ENCODE measurements at places on chromosomes 5 and 9. TPM values are rescaled to one million over a fixed set of nuclear protein-coding genes. Genes with fewer than 3 reads are reported as not detected.
A peak's percentile ranks its signal among the peaks of the same experiment; 100 is the strongest.

GPR151 gene
- not detected for total RNA-seq

PHF24 gene
- not detected for total RNA-seq

NIPAL4 gene
- total RNA-seq, result 0.18 TPM

GRIN3A gene
- not detected for total RNA-seq

PGM5 gene
- total RNA-seq, result 14.7 TPM

KCTD16 gene
- total RNA-seq, result 1.4 TPM

C6 gene
- under 0.01 TPM for total RNA-seq

PCDHA1 gene
- not detected for total RNA-seq

DNA sequence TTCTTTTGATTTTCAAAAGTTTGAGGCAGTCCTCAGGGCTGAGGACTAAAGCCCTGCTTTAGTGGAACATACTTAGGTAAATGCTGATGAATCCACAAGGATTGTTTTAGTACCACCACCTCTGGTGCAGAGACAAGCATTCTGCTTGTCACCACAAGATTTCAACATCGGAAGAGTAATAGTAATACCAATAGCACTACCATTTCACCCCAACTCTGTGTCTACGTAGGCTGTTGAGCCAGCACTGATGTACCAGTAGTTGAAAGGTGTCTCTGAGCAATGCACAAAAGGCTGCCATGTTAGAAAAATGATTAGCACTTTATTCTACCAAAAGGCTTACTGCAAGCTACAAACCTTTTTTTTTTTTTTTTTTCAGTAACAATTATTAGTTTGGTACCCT lies 213.2 kb upstream of the SLC24A2 start:
- DNase-seq, result no peak

DNA sequence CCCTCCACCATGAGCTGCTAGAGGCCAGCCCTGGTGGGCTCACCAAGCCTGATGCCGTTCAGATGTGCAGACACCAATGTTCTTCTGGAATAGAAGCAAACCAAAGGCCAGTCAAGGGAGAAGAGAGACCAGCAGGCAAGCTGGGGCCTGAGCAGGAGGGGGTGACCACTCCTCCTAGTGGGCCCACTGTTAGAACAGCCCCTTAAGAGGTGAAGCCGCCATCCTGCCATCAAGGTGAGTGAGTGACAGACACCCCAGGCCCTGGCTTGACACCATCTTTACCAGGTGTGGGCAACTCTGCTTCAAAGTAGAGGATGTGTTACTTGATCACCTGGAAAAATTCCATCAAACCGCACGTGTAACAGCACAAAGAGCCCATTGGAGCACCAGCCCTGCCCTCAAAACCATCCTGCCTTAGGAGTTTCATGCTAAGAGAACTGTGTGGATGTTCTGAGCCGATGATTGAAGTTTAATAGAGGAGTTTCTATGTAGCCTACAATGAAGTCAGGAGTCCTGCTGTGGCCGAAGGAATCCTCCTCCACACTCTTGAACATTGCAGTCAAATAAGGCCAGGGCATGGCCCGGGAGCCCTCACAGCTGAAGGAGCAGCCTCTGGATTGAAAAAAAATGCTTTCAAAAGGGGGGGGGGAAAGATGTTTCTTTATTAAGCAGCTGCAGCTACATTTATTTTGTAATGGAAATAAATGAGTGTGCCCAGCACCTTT lies 20.8 kb downstream of the AMBP start:
- DNase-seq, result no peak

- DNase-seq, result no peak
Measured at GRCh38 chr9:3224931-3225330, 300.9 kb downstream of the RFX3 start.

DNA sequence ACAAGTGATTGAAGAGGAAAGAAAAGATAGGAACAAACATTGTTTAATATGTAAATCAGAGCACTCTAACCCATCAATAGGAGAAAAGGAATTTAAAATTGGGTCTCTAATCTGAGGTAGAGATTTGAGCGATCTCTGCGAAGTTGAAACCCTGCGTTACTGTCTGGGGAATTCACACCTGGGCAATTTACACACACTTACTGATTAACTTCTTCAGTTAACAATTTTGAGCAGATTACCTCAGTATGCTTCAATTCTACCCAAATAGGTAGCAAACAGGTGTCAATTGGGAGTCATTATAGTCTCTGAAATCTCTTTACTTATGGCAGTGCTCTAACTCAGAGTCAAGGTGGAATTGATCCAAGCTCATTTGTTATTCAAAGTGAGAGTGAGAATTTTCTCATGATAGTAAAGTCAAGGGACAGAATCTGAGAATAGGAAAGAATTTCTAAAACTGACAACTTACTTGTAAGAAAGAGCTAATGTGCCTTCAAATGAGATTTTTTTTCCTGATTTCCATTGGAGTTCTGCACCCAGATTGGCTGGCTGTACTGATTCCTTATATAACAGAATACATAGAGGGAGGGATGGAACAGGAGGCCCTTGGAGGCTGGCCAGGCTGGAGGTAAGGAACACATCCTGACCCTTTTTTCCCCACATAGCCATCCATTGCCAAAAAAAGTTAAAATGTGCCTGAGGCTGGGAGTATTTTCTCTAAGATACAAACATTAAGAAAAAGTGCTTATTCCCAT lies 27.1 kb upstream of the IFNA14 start:
- no peak for DNase-seq

GRCh38 chr5:178762960-178763359 lies 32.5 kb upstream of the ZNF354A start:
- DNase-seq, result no peak

- DNase-seq, result peak; percentile 51
Measured at GRCh38 chr5:56039985-56040384, 45.2 kb upstream of the IL6ST start.

DNA sequence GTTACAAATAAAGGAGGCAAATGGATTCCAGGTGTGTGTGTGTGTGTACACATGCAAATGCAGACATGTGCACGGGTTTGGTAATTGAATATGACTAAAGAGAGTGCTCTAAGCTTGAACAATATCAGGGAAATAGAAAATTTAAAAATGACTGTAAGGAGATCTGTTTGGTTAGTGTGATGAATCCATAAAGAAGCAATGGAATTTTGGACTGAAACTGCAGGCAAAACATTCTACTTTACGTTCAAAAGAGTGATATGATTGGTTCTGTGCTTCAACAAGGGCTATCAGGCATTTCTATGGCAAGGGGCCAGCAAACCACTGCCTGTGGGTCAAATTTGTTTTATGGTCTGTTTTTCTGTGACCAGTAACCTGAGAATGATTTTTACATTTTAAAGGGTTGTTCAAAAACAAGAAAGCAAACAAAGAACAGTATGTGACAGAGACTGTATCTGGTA lies 332.8 kb upstream of the KLF9 start:
- DNase-seq, result no peak

- no peak for DNase-seq
Measured at GRCh38 chr5:72480841-72481240, 26.4 kb downstream of the ZNF366 start.

GRCh38 chr5:112846556-112846955 lies 14.5 kb upstream of the SRP19 start:
- DNase-seq, result no peak

- no peak for DNase-seq
Measured at GRCh38 chr5:107779437-107779836, 108.7 kb upstream of the EFNA5 start.

DNA sequence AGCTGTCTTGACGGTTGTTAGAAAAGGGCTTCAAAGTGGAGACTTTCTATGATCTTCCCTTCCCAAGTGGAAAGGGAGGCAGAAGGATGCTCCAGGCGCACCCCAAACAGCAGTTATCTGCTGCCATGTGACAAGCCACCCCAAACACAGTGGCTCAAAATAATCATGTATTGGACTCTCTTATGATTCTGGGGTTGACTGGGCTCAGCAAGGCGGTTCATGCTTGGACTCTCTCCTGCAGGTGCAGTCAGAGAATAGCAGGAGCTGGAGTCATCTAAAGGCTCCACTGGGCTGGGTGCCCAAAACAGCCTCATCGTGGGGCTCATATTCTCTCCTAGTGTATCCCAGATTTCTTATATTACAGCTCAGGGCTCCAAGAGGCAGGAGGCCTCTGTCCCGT lies 177.6 kb upstream of the IER5L start:
- no peak for DNase-seq

DNA sequence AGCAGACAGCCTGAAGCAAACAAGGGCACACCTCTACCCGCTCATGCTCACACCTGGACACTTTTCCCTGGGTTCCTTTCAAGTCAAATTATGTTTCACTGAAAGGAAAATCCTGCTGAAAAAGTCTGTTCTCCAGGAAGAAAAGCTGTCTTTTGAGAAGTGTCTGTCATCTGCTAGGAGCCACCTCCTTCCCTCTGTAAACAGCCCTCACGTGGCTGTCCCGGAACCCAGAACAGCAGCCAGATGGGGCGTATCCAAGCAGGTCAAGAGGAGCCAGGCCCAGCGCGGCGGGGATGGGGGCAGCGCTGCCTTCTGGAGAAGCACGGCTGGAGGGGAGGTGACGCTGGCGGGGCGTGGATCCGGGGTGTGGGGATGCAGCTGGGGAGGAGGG lies at the start of gene PNPLA7:
Gene PNPLA7, minus strand, starts transcription at position 172 of the 391 bp plus-strand sequence. CDS start 205 bp downstream, outside the sequence.
- peak; percentile 43 for DNase-seq

GRCh38 chr5:82636591-82636990 lies 358.4 kb upstream of the RPS23 start:
- no peak for DNase-seq

GRCh38 chr9:69759421-69760277 lies at the start of gene PTAR1:
TSS of gene PTAR1 (minus strand) at chr9:69760011. CDS start at chr9:69759938, 73 bp downstream.
- DNase-seq, result peak; percentile 86

Measured in IMR-90 (cell line).